ENCODE measurements at places on chromosomes 7 and 10. TPM values are rescaled to one million over a fixed set of nuclear protein-coding genes. Genes with fewer than 3 reads are reported as not detected.

- peak; percentile 28 for DNase-seq
These were observed 453 bp downstream of the SFMBT2 start for GRCh38 chr10:7410301-7410861.

DNA sequence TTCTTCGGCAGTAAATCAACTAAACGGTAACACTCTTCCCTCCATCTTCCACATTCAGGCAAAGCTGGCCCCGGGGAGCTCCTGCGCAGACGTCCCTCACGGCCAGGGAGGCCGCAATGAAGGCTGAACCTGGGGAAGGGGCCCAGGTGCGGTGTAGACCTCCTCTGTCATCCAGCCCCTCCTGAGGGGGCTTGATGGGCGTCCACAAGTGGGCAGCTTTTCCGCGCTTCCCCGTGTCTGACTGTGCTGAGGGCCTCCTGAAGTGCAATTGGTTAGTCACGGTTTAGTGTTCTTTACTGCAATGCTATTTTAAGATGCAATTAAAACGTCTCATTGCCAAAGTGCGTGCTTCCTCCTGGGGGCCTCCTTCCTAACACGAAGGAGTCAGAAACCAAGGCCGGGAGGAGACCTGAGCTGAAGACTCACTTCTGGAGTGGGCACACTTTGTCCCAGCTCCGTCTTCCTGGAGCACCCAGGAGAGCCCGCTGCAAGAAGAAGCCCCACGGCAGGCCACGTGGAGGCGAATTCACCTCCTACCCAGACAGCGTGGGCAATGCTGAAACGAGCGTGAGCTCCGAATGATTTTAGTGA, 173.3 kb downstream of the ELFN1 start:
- no peak for DNase-seq

GRCh38 chr7:94325122-94325475, 69.6 kb upstream of the COL1A2 start:
- DNase-seq, result no peak

DNA sequence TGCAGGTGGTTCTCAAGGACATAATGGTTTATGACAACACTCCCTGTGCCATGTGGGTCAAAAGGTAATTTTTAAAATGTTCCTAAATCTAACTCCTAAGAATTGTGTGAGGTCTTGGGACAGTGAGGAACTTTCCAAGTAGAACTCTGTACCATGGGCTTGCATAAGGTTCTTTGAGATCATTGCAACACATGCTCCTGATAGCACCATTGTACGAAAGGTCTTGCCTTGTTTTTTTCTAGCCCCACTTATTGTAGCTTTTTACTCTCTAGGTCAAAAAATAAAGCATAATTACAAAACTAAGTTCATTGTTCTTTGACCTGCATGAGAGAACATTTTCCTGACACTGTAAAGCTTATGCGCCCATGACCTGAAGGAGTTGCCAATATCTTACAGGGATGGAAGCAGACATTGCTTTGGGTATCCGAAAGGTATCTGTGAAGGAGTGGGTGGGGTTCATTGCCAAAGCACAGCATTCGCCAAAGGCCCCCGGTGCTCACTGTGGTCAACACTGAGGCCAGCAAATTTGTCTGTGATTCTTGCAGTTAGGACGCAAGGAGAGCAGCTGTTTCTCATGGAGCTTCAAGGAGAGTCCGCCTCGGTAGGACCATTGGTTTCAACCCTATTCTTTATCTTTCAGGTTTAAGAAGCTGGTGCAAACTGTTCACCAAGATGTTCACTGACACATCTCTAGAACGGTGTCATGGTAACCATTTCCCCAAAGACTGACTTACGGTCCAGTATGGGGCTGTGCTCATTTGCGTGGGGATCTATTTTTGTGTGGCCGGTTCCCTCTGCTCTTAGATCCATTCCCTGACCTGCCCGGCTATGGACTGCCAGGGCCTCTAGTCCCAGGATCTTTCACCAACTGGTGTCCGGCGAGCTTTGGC, 7.6 kb upstream of the PRKAG2 start:
- DNase-seq, result no peak

DNA sequence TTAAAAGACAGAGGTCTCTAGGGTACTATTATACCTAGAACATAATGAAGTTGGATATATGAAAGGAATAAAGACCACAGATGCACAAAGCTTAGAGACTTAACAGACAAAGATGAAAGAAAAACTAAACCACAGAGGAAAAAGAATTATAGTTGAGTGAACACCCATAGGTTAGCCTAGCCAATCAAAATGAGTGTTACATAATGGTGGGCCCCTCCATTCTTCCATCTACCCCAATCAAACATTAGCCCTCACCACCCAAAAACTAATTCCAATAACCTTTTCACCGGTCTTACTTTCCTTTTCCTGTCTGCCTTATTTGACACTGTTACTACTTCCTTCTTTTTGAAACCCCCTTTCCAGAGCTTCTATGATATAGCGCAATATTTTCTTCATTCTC, 130.1 kb downstream of the ELMO1 start:
- DNase-seq, result no peak

The ACBD7 gene
- 1.5 TPM for polyA plus RNA-seq

The MYH16 gene
- 0.21 TPM for polyA plus RNA-seq
